ENCODE measurements at places on chromosomes 13 and 19.

DNA sequence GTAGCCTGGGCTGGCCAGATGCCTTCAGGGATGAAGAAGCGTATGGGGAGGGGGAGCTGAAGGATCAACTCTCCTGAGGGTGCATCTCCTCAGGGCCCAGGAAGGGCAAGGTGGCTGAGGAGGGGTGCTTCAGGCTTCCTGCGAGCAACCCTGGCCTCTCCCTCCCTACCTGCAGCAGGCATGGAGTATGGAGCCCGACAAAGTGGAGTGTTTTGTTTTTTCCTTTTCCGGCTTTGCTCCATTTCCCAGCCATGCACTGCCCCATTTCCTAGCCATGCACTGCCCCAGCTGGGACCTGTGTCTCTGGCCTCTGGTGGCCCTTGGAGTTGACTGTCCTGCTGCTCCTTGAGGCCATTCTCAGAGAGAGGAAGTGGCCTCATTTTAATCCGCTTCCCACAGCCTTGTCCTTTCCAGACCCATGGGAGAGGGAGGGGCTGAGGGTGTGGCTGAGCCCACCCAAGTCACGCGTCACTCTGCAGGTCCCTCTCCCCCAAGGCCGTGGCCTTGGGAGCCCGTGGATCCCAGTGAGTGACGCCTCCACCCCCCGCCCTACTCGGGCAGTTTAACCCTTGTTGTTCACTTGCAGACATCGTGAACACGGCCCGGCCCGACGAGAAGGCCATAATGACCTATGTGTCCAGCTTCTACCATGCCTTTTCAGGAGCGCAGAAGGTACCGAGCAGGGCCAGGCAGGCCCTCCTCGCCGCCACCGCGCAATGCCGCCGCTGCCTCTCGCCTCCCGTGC lies 34.4 kb downstream of the CAPN12 start:
- DNase-seq: no peak

- no peak for DNase-seq
Measured at GRCh38 chr19:35740108-35740422, 2.2 kb downstream of the IGFLR1 start.

GRCh38 chr19:33259539-33259938 lies 33.9 kb upstream of the SLC7A10 start:
- DNase-seq: no peak

- DNase-seq: no peak
Measured at GRCh38 chr19:43820098-43820883, 6.8 kb upstream of the ZNF283 start.

GRCh38 chr13:96934889-96935489 lies 59.3 kb downstream of the OXGR1 start:
- DNase-seq: no peak

GRCh38 chr13:105783261-105783660 lies 752.2 kb downstream of the EFNB2 start:
- no peak for DNase-seq

All from COR-L47 (cell line).